Hematopoietic multipotent progenitor cell treated with erythropoietin and hydrocortisone succinate and interleukin-3 and kit ligand, for 17 days (in vitro differentiated cells): ENCODE measurements at places on chromosomes 2 and 18.

DNA sequence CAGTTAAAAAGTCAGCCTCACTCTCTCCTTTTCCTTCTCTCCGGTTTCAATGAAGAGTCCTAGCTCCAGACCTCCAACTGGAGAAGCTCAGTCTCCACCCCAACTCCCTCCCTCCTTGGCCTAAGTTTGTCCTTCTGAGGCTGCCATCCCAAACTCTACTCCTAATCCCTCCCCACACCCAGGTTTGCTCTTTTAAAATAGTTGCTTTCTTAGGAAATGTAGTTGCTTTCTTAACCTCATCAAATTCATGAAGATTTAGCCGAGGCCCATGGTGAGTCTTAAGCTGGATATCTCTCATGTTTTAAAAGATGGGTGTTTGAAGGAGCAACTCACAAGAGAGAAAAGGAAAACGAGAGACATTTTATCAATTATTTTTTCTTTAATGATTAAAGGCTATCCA is 937 bp upstream of the LANCL1 start:
- no peak for DNase-seq

- DNase-seq: no peak
Measured at GRCh38 chr2:74772046-74772445, 61.9 kb upstream of the HK2 start.

DNA sequence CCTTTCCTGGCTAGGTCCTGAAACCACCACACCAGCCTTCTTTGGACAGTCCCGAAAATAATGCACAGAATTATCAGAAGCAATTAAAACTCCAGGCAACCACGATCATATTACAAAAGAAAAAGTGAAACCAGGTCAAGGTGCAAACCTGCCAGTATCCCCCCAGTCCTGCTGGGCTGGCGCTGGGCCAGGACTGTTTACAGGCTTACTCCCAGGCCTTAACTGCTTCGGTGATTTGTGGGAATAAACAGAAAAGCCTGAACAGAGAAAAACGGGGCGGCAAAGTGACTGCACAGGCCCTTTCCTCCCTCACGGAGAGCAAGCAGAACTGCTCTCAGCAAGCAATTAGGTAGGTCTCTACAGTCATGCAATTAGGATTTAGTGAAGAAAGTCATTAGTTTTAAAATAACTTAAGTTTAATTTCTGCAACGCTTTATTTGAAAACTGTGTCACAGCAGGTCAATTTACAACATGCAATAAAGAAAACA is 1.3 kb downstream of the HDAC4 start:
- peak; percentile 53 for DNase-seq

- DNase-seq: no peak
Measured at GRCh38 chr2:85705680-85706039, 11.5 kb downstream of the GNLY start.

- DNase-seq: no peak
Measured at GRCh38 chr2:230986520-230987136, 9.3 kb upstream of the SPATA3 start.

DNA sequence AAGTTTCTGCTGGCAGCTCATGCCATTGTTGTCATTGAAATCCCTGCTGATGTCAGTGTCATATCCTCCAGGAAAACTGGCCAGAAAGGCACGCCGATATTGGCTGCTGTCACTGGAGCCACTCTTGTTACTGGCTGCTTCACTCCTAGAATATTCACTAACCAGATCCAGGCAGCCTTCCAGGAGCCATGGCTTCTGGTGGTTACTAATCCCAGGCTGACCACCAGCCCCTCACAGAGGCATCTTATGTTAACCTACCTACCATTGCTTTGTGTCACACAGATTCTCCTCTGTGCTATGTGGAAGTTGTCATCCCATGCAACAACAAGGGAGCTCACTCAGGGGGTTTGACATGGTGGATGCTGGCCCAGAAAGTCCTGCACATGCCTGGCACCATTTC is 27.0 kb upstream of the MTX2 start:
- DNase-seq: no peak

DNA sequence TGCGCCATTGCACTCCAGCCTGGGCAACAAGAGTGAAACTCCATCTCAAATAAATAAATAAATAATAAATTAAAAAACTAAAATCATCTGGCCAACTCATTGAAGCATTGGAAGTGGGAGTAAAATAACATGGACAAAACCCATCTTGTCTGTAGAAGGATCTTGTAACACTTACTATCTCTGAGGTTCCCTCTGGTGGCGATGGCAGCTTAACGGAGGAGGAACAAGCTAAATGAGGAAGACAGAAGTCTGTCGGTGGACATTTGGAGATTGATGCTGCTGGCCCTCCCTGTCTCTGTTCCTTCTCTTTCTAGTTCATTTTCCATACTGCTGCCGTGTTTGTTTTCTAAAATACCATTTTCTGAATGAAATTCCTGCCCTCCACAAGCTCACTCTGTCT is 43.4 kb downstream of the ZCCHC2 start:
- DNase-seq: peak; percentile 71

GRCh38 chr18:41928581-41928980 is 26.5 kb upstream of the PIK3C3 start:
- no peak for DNase-seq

DNA sequence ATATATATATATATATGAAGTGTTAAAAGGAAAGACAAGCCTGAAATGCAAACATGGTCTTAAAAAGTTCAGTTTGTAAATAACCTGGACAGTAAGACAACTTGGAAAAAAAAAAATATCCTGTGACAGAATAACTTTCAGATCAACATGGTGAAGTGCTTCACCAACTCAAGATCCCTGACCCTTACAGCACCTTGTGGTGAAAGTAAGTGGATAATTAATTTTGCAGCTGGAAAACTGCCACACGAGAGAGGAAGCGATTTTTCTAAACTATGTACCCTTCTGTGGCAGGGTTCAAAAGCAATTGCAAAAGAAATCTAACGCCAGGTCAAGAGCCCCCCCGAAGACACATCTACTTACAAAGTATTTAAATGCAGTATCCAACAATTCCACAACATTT is 95.8 kb downstream of the PAX3 start:
- no peak for DNase-seq

DNA sequence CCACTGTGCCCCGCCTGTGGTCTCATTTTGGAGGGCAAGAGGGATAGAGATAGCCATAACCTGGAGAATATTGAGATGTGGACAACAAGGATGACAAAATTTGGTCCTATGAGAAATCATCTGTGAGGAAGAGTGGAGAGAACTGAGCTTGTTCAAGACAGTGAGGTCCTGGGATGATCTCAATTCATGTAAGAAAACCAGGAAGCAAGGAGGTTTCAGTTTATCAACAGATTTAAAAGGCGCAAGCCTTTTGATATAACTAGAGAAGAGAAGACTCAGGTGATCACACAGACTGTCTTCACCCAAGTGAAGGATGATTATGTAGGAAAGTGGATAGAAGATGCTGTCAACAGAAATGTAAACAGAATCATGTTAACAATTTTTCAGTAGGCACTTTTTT is 39.1 kb downstream of the PCBP1 start:
- DNase-seq: no peak

GRCh38 chr18:44880170-44880569 is 199.5 kb downstream of the SETBP1 start:
- DNase-seq: no peak

GRCh38 chr18:34258176-34258575 is 33.5 kb upstream of the NOL4 start:
- DNase-seq: no peak

DNA sequence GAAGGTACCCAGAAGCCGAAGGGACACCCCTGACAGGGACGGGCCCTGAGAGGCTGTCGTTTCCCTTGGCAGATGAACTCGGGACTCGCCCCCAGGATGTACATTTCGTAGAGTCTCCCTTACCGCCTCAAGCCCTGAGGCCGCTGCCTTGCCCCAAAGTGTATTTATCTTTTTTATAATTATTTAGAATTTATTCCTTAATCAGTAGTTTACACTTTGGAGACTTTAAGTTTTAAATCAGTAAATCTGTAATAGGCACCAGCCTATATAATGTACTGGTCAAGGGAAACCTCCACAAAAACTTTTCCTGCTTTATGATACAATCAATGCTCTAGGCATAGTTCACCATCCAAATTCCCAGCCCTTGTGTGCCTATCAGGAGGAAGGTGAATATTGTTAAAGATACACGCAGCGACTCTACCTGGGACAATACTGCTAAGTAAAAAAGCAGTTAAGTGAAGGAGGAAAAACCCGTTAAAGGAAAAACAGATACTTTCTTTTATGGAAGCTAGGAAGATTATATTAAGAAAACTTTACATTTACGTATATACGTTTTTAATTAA is 848 bp downstream of the VRK2 start:
- DNase-seq: peak; percentile 23

- DNase-seq: no peak
Measured at GRCh38 chr2:222052934-222053367, 245.8 kb downstream of the PAX3 start.

DNA sequence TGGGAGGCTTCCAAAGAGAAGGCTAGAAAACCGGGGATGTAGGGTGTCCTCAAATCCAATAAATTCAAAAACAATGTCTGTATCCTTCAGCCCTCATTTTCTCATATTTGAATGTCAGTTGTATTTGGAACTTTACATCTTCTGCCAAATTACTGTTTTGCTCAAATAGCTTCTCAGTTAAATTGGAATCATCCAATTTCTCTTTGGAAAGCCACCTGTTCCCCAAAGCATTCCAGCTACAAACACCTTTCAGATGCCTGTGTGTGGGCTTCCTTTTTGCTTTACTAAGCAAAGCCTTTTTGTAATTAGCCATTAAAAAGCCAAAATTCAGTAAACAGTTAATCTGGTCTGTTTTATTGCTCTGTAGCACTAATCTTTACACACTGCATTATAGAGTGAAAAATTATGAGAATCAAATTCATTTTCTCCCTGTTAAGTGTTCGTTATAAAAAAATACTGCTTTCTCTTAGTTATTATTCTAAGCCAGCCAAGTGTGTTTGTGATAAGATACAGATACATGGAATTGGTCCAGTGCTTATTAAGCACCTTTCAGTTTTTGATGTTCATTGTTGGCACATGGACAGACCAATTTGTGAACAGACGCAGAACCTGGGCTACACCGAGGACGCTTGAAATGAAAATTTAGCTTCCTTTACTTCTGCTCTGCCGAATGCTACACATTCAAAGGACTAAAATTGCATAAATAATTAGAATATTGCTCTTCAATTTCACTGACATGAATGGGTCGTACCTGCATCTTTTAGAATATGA is 151.6 kb downstream of the RTN4 start:
- no peak for DNase-seq

DNA sequence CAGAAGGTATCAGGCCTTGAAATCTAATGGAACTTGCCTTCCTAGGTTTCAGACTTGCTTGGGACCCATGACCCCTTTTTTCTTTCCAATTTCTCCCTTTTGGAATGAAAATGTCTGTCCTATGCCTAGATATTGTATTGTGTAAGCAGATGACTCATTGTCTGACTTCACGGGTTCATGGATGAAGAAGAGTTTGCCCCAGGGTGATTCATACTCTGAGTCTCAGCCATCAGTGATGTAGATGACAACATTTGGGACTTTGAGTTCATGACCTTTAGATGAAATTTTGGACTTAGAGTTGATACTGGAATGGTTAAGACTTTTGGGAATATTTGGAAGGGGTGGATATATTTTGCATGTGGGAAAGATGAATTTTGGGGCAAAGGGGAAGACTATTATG is 11.2 kb upstream of the SCYGR5 start:
- DNase-seq: no peak

GRCh38 chr2:187055463-187055862 is 206.5 kb upstream of the ZSWIM2 start:
- peak; percentile 5 for DNase-seq

DNA sequence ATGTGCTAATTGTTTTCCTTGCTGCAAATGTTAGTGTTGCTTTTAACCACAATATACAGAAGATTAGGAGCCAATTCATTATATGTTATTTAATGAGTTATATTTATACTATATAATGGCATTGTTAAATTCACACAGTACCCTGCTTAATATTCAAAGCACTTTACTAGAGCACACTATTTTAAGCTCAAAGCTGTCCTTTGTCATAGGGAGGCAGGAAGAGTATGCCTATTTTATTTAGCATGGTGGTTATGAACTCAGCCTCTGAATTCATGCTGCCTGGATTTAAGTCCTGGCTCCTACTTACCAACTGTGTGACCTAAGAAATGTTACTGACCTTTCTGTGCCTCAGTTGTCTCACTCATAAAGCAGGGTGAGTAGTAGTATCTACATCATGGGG is 80.5 kb downstream of the FASTKD2 start:
- DNase-seq: no peak
